ENCODE measurements at places on chromosomes 7 and 10.

DNA sequence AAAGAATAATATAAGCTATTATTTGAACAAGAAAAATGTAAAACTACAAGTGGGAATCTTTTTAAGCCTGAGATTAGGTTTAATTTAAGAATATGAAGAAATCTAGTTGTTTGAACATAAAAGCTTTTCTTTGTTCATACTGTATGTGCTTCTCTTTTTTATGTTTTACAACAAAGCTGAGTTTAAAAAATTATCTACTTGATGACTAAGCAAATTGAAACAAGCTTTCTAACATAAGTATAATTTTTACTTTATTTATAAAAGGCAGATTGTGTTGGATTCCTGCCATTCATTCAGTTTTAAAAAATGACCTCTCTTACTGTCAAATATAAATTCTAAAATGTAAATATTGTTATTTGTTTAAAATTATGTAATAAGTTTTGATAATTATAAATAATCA, 958.2 kb downstream of the DNAJB9 start:
- no peak for DNase-seq

- no peak for DNase-seq
These were observed 66.5 kb upstream of the PRKG1 start for GRCh38 chr10:51007781-51008180.

DNA sequence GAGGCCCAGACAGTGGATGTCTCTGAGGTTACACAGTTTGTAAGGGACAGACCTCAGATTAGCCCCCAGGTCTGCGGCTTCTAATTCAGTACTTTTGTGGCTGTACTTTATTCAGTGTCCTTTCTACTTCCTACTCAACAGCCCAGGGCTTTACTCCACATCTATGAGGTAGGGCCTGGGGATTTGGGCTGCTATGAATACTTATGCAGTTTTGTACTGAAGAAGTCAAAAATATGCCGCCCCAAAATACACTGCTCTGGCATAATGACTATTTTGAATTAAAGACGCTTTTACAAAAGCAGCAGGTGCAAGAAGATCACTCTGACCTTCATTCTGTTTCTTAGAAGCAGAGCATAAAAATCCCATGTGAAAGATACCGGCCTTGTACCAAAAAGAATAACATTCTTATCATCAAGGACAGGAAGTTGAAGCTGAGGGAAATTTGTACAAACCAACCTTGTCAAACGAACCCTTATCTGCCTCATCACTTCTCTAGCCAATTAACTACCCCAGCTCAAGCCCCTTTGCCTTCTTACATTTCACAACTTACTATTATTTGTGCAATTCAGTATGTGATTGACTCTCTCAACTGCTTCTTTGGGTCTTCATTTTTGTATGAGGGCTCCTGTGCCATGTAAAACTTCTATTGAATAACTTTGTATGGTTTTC, 26.1 kb upstream of the TRUB1 start:
- no peak for DNase-seq

- no peak for DNase-seq
These were observed 921.9 kb downstream of the LRMDA start for GRCh38 chr10:76353237-76353851.

- no peak for DNase-seq
These were observed 118.6 kb downstream of the ZMIZ1 start for GRCh38 chr10:79187121-79187940.

GRCh38 chr10:96420228-96421009, 61.6 kb upstream of the OPALIN start:
- DNase-seq: no peak
